Esophagus squamous epithelium (tissue), 5 donors: ENCODE measurements at places on chromosomes 7 and 10.

- DNase-seq = no peak
Observed at GRCh38 chr7:158276414-158277218, 311.0 kb downstream of the PTPRN2 start.

- DNase-seq = no peak
Observed at GRCh38 chr10:920450-920849, 11.1 kb downstream of the LARP4B start.

- DNase-seq = no peak
Observed at GRCh38 chr7:101502466-101503098, 126.5 kb downstream of the MYL10 start.

DNA sequence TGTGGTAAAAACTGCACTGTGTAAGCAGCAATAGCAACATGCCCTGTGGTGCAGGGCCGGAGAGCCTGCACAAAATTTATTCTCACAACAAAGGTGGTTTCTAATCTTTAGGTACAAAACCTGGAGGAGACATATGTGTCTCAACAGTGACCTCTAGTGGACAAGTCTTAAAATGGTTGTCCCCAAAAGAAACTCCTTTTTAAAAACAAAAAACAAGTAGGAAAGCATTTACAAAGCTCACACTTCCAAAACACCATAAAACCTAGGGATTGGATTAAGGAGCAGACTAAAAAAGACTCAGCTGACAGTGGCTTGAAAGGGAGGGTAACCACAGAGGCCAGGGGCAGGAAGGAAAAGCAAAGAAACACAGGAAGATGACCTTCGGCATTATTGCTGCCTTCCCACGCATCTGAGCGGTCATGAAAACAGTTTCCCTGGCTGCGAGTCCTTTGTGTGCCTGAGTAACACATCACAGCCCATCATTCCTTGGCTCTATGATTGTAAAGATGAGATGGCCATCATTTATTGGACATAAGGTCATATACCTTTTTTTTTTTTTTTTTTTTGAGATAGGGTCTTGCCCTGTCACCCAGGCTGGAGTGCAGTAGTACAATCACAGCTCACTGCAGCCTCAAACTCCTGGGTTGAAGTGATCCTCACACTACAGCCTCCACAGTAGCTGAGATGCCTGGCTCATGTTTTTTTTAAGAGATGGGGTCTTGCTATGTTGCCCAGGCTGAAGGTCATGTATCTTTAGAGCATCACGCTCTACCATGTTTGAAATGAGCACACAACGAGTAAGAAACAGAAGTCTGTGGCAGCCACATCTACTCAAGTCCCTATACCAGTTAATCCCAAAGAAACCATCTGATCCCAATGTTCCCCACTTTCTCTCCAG, 39.5 kb downstream of the RSU1 start:
- DNase-seq = no peak

DNA sequence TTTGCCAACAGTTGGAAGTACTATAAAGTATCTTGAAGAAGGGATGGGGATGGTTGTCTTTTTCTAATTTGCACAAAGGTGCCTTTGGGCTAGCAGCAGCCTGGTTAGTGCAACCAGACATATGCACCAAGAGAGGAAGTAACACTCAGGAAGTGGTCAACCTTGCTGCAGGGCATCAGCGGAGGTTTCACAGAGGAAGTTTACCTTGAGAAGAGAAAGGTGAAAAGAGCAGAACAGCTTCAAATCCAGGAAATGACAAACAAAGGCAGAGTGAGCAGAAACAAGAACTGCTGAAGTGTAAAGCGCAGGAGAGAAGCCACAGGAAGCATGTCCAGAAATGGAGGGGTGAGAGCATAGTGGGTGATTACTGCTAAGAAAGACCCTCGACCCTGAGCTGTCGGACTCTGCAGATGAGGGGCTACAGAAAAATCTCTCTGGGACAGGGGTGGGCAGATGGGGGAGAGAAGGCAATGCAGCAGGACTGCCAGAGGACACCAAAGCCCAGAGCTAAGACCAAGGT, 66.9 kb downstream of the STK17A start:
- DNase-seq = no peak

- no peak for DNase-seq
Observed at GRCh38 chr10:95606922-95607321, 45.8 kb upstream of the SORBS1 start.

DNA sequence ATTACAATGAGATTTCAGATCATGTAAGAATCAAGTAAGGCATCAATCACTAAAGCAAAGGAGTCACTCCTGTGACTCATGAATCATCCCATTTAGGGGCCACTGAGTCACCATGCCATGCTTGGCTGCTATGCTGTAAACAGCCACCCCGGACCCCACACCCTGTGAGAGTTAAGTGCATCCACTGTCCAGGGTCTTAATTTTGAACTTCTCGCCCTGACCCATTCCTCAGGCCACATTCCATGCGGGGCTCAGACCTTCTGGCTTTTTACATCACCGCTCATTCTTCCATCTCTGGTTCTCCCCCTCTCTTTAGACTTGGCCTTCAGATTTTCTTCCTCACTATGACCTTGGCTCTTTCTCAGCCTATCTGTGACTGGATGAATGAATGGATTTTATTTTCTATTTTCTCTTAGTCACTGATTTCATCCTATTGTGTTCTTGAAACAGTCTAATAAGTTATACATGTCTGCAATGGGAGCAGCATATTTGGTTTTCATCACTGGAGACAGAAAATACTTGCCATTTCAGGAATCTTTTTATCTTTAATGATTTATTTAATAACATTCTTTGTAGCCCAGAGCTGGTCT, 239.6 kb downstream of the SKIDA1 start:
- no peak for DNase-seq

GRCh38 chr10:21626457-21627161, 92.6 kb downstream of the MLLT10 start:
- no peak for DNase-seq

DNA sequence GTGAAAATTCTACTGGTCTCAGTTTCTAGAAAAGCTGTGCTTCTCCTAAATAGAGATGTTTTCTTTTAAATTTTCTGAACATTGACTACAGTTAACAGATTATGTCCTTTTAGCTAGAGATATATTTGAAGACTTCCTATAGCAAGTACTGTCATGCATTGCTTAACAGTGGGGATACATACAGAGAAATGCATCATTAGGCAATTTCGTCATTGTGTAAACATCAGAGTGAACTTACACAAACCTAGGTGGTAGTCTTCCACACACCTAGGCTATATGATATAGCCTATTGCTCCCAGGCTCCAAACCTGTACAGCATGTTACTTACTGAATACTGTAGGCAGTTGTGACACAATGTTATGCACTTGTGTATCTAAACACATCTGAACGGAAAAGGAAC, 28.5 kb downstream of the PIK3CG start:
- DNase-seq = no peak
